NCI-H226 (cell line): ENCODE measurements at places on chromosomes 16 and 17.

GRCh38 chr17:16232391-16232790 lies 15.4 kb downstream of the PIGL start:
- no peak for DNase-seq

DNA sequence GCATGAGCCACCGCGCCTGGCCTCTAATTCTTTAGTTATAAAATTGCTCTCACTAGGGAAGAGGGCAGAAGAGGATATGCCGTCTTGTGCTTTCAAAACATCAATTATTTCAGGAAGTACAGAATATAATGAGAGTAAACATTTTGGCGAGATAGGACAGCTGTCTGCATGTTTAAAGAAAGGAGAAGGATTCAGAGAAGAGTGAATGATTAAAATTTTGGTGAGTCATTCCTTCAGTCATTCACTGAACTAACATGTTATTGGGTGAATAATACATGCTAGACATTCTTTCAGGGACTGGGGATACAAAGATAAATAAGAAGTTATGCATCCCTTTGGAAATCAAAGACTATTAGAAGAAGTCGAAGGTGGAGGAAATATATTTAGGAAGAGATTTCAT lies 590.3 kb upstream of the GOT2 start:
- DNase-seq, result no peak

- peak; percentile 79 for DNase-seq
Measured at GRCh38 chr17:76027159-76027839, at the start of gene EVPL. Gene EVPL (minus strand): TSS chr17:76027306. CDS start chr17:76027198, 108 bp downstream.

DNA sequence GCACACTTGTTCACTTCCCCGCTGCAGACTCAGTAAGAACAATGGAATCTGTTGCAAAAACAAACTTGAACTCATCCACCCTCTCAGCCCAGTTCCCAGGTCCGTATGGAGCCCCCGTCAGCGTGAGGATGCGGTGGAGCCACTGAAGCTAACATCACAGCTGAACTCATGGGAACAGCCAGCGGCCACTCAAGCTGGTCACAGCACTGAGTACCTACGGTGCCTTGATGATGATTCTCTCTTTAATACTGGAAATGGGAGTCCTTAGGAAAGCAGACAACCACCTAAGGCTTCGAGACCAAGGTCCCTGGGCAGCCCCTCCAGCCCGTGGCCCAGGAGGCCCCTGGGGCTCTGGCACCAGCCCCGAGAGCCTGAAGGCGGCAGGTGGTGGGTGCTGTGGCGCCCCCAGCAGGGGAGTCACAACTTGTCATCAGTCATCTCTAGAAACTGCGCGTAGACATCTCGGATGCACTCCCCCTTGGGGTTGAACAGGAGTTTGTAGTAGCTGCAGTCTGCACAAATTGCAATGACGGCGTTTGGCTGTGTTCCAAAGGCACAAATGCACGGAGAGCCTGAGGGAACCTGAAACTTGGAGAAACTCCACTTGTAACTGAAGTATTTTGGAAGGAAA lies 31.0 kb upstream of the RHOT1 start:
- DNase-seq, result peak; percentile 52

GRCh38 chr16:85040685-85041084 lies 13.1 kb downstream of the KIAA0513 start:
- no peak for DNase-seq

GRCh38 chr17:45144199-45145034 lies 3.9 kb upstream of the HEXIM1 start:
- no peak for DNase-seq

- DNase-seq, result peak; percentile 33
Measured at GRCh38 chr17:75652934-75653549, 13.9 kb downstream of the RECQL5 start.

DNA sequence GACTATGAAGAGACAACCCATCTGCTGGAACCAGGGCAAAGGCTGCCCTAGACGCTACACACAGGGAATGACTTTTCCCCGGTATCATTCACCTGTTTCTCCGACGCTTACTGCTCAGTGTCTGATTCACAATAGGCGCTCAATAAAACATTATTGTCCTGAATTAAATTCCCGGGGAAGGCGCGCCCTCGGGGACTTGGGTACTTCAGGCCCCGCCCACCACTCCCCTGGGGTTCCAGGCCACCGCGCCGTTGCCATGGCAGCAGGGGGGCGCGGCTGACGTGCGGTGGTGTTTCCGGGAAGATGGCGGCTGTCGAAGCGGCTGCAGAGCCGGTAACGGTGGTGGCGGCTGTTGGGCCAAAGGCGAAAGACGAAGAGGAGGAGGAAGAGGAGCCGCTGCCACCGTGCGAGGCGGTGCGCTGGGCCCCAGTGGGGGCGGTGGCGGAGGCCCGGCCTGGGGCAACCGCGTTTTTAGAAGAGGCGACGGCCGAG lies at the start of gene RUNDC1:
Gene RUNDC1 (plus strand): TSS at position 292 of the 492 bp plus-strand sequence. CDS start 12 bp downstream, at position 304.
- DNase-seq, result peak; percentile 79

- DNase-seq, result no peak
Measured at GRCh38 chr17:53736516-53737240, 86.0 kb upstream of the KIF2B start.

GRCh38 chr16:54647216-54647615 lies 283.4 kb upstream of the IRX5 start:
- DNase-seq, result no peak

GRCh38 chr17:74464730-74465377 lies 1.6 kb upstream of the CD300A start:
- no peak for DNase-seq

- DNase-seq, result peak; percentile 73
Measured at GRCh38 chr17:2025220-2025621, at the start of gene RTN4RL1. Gene RTN4RL1 (minus strand): TSS chr17:2025334. CDS start chr17:2024865, 469 bp downstream.

DNA sequence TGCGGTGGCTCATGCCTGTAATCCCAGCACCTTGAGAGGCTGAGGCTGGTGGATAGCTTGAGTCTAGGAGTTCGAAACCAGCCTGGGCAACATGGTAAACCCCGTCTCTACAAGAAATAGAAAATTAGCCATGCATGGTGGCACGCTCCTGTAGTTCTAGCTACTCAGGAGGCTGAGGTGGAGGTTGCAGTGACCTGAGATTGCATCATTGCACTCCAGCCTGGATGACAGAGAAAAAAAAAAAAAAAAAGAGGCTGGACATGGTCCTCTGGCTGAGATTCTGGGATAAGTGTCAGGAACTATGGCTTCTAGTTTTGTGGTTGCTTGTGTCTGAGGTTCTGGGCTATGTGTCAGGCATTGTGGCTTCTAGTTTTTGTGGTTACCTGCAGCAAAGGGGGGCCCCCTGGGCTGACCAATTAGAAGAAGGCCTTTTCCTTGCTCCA lies 7.0 kb downstream of the KSR1 start:
- no peak for DNase-seq

GRCh38 chr17:73393962-73394361 lies 82.2 kb upstream of the CDC42EP4 start:
- no peak for DNase-seq

DNA sequence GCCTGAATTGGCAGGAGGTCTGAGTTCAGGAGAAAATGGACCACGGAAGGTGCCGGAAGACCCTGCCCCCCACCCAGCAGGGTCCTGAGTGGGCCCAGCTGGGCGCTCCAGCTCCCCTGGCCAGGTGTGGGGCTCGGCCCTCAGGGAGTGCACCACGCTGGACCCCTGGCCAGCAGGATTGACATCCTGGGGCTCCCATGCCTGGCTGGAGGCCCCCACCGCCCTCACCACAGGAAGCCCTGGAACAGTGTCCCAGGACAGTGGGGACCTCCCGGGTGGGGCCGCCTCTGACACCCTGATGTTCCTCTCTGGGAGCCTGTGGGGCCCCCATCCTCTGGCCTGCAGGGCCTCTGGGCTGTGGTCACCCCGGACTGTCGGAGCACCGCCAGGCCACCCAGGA lies 28.1 kb upstream of the CACNA1H start:
- DNase-seq, result no peak

DNA sequence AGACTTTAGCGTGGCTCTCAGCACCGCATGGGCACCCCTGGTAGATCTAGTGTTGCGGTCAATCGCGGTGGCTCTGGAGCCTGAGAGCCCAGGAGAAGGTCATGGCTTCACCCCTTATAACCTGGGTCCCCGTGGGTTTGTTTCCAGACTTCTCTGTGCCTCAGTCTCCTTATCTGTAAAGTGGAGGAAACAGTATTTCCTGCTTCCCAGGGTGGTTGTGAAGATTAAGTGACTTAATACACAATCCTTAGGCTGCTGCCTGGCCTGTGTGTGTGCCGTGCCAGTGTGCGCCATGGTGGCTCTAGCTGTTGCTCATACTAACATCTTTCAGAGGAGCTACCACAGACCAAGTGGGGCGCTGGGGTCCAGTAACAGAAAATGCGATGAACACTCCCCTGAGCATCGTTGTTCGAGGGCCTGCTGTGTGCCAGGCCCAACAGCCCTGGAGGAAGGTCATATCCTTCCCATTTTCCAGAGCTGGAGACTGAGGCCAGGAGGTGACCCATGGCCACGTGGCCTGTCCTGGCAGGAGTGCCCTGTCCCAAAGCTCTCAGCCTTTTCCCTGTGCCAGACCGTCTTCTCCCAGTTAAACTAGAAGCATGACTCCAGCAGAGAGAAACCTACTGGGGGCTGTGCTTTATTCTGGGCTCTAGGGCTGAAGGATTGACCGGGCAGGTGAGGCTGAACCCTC lies 70.1 kb downstream of the CMIP start:
- no peak for DNase-seq

GRCh38 chr16:89061590-89062380 lies 31.9 kb upstream of the ACSF3 start:
- no peak for DNase-seq

DNA sequence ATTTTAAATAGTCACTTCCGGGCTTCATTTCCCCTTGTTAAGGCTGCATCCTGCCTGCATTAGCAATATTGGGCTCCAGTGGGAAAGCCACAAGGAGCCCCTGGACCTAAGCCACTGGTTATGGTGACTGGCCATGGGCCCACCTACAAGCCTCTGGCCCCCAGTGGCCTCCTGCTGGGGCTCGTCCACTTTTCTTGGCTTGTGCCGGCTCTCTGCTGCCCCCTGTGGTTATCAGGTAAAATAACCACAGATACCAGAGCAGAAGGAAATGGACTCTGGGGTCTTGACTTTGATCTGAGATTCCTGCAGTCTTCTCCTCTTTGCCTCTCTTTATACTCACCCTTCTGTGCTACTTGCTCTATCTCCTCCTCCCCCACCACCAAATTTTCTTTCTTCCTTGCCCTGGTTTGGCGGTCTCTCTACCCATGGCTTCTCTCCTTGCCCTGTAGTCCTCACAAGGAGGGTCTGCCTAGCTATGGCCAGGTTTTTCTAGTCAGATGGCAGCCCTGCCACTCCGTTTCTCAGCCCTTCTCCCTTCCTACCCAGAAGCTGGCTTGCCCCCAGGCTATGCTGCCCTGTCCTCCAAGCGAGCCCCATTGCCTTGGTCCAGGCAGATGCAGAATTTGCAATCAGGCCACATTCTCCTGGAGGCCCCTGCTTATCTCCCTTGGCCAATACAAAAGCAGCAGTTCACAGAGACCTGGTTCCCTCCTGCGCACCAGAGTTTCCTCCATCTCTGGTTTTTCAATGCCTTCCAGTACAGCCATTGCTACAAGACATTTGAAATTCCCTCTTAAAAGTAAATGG lies 82.9 kb upstream of the RCVRN start:
- no peak for DNase-seq

DNA sequence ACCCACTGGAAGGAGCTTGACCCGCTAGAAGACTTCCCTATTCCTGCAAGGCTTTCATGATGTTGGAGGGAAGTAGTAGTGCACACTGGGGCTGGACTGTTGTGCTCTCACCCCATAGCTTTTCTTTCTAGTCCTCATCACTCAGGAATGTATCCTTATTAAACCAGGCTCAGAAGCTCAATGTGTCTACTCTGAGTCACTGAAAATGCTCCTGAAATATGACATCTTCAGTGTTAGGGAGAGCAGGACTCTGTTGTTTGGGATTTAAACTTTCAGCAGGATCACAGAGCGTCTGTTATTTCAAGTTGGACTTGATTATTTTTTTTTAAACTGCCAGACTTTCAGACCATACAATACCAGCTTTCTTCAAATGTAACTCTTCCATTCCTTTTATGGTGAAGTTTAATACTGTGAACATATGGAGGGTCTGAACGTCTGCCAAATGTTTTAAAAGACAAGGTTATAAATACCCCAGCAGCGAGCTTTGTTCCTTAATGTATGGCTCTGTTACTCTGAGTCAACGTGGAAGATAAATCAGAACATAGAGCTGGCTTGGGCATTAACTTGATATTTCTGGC lies 257.5 kb downstream of the CDH11 start:
- peak; percentile 88 for DNase-seq

- DNase-seq, result no peak
Measured at GRCh38 chr17:44272954-44273353, 5.0 kb upstream of the SLC4A1 start.

DNA sequence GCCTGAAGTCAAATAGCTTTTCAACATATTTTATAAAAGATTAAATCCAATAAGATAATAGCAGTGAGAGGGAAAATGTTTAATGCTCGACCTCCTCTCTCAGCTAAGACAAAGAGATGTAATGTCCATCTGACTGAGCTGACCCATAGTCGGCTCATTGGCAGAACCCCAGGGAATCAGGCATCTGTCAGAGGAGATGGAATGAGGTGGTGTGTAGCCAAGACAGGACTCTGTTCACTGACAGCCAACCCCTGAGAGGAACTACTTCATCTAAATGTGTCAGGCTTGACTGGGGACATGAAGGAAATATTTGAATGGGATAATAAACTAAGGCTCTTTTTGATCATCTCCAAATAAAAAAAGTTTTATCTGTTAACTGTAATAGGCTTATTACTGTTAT lies 188.0 kb downstream of the CDH11 start:
- peak; percentile 61 for DNase-seq

DNA sequence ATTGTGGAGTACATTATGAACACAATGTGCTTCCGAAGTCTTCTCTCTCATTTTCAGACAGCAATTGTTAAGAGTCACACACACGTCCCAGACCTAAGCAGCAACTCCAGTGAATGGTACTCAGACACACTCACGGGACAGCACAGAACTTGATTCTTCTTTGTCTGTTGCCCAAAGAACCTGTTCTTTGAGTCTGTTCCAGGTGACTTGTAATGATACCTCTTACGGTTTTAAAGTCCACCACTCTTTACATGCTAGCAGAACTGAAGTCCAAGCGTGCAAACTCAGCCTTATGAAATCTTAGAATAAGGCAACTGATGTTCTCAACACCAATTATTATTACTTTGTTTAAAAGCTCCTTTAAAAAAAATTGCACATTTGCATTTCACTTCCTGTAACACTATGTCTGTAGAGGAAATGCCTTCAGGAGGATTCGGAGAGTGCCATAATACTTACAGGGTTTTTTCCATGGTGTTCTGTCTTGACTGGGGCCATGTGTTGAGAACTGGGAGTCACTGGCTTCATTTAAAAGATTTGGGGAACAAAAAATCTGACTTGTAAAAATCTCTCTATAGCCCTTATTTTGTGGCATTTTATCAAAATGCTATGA lies 48.1 kb downstream of the MARF1 start:
- no peak for DNase-seq

GRCh38 chr17:12736526-12736925 lies 52.8 kb upstream of the ARHGAP44 start:
- DNase-seq, result no peak

GRCh38 chr17:71287071-71287823 lies 833.6 kb upstream of the SOX9 start:
- DNase-seq, result no peak
